ENCODE measurements at places on chromosomes 6 and 20.

DNA sequence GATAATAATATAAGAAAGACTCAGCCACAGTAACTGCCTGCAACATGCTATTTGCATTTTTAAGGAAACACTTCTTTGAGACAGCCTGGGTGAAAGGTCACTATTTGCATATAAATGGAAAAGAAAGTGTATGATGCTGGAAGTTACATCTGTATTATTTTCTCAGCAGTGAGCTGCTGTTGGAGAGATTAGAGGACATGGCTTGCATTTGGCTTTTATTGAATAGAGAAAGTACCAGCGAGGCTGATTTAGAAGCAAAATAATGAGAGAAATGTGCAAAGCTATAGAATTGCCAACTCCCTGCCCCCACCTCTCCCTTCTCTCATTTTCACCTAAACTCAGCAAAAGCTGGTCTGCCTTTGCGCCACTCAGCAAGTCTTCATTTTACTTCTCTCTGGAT is 12.7 kb downstream of the MYT1 start:
- no peak for DNase-seq

DNA sequence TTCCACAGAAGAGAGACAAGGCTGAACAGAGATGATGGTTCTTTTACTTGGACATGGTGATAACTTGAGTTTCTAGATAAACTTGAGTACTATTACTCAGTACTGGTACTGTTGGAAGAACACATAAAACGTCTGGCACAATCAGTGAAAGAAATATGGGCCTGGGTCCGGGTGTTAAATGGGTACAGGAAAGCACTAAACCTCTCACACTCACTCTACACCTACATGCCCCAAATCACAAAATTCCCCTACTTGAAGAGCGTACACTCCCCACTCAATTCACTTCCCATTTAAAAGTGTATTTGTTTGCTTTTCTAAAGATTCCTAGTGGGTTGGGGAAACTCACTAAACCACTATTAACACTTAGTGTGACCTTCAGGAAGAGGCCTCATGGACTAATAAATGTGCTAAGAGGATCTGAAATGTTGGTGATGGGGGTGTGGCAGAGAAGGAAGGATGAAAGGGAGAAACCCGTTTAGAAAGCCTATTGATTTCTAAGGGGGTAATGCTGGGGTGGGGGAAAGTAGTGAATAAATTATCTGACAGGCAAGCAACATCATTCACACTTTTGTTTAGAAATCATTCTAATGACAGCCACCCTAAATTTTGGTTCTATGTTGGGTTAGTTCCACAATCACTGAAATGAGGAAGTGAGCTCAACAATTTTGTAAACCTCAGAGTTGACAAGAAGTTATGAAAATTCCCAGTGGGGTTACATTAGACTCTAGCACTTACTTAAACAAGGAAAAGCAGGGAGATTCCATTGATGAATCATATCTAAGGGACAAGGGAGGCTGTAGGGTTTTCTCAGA is 222.6 kb upstream of the MARCKS start:
- DNase-seq = no peak

GRCh38 chr6:110567957-110568696 is 91.7 kb upstream of the SLC22A16 start:
- no peak for DNase-seq

GRCh38 chr20:57193094-57193493 is 73.3 kb downstream of the BMP7 start:
- no peak for DNase-seq

DNA sequence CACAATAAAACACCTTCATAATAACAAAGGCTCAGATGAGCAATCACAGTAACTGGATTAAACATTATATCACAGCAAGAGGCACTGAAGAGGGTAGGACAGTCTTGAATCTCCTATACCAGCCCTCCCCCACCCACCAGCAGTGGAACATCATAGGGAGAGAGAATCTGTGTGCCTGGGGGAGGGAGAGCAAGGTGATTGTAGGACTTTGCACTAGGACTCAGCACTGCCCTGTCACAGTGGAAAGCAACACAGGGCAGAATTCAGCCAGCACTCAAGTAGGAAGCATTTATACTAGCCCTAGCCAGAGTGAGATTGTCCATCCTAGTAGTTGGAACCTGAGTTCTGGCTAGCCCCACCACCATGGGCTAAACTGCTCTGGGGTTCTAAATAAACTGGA is 400.2 kb downstream of the HAO1 start:
- no peak for DNase-seq

DNA sequence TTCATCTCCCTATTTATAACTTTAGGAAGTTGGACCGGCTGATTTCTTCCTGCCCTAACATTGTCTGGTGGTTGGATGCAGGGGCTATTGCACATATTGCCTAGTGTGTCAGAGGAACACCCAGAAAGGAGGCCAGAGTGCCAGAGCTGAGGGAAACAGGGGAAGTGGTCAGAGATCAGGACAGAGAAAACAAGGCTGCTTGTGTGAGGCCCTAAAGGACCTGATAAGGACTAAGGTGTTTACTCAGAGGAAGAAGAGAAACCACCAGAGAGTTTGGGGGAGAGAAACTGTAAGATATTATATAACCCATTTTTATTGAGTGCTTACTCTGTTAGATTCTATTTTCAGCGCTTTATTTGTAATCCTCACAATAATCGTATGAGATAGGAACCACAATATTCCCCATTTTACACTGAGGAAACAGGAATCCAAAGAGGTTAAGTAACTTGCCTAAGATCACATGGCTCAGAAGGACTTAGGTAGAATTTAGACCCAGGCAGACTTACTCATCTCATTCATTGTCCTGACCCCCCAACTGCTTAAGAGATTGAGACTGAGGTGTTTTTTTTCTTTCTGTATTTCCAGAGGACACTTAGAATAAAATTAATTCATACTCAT is 54.0 kb upstream of the REV3L start:
- DNase-seq = no peak

GRCh38 chr20:2820084-2820895 is 4.1 kb downstream of the TMEM239 start:
- no peak for DNase-seq

DNA sequence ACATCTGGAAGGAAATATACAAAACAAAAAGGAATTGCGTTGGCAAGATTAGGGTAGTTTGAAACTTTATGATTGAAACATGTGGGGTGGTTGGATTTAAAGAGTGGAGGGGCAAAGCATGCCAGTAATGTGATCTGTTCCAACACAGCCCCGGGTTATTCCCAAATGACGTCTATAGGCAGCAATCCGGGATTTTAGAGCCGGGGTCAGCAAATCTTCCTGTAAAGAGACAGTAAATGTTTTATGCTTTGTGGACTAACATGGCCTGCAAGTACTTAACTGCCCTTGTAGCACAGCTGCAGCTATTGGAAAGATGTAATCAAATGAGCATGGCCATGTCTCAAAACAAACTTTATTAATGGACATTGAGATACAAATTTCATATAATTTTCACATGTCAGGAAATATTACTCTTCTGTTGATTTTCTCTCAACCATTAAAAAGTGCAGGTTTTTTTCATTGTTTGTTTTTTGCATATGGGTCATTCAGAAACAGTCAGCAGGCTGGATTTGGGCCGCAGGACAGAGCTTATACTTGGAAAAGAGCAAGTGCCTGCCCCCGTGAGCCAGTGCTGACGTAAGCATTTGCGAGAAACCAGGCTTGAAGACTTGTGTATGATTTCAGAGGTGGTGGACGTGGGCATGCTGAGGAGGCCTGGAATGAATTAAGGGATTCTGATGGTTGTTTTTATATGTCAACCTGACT is 136.5 kb downstream of the DOK5 start:
- DNase-seq = no peak

DNA sequence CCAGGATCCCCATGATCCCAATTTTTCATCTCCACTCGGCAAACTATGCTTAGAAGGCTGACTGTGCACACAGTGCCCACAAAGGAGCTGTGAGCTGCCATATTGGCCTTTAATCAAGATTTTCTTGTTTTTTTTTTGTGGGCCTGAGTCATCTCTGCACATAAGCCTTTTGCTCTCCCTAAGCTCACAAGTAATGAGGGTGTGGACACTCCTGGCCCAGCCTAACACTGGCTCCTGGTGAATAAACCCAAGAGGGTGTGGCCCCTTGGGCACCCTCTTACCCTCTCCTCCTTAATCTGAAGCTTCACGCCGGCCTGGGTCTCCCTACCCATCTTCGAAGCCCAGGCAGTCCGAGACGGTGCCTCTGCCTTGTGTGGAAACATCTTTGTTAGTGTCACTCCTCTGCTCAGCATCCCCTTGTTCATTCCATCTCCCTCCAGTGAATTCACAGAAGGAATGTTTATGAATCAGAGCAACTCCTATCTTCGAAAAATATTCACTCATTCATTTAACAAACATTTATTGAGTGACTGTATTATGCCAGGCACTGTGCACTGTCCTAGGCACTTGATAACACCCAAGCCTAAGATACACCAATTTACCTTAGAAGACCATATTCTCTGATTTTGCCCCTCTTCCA is 22.2 kb upstream of the MRPS10 start:
- DNase-seq = no peak

DNA sequence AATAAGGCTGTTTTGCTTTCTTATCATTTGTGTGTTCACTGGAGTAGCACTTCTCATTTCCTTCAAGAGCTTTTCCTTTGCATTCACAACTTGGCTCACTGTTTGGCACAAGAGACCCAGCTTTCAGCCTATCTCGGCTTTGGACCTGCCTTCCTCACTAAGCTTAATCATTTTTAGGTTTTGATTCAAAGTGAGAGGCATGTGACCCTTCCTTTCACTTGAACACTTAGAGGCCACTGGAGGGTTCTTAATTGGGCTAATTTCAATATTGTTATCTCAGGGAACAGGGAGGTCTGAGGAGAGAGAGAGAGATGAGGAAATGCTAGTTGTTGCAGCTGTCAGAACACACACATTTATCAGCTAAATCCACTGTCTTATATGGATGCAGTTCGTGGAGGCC is 82.9 kb upstream of the SCAF8 start:
- no peak for DNase-seq

DNA sequence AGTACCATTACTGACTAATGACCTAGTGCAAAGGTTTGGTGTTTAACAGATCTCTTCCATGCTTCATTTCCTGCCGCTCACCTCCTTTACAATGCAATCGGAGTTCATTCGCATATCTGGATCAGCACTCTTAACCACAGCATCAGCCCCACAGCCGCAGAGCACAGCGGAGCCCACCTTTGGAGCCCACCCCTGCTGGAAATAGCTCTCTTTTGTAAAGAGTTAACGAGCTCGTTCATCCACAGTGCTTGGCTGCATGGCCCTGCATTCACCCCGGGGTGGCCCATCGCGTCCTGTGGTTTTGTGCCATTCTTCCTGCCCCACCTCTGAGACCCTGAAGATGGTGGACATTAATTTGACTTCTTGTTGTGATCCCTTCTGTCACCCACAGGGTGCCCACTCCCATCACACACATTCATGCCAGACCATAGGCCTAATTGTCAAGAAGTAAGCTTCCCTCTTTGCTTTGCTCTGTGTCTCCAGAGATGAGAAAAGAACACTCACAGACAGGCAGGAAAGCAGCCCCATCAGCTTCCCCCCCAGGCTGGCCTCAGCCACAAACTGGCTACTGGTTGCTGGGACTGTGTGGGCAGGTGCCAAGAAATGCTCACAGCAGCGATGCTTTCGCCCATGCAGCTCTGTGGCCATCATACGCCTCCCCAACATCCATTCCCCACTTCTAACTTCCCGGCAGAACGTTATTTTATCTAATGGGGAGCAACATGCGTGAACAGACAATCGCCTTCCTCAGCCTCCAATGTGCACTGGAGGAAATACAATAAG is 167.0 kb downstream of the LRFN2 start:
- DNase-seq = no peak

- no peak for DNase-seq
Observed at GRCh38 chr6:3324262-3324942, 65.7 kb downstream of the PSMG4 start.

- no peak for DNase-seq
Observed at GRCh38 chr20:56420940-56421688, 9.1 kb downstream of the CASS4 start.

- DNase-seq = no peak
Observed at GRCh38 chr6:64553249-64553786, 917.7 kb downstream of the PHF3 start.

GRCh38 chr20:20410678-20411077 is 42.8 kb downstream of the INSM1 start:
- no peak for DNase-seq

DNA sequence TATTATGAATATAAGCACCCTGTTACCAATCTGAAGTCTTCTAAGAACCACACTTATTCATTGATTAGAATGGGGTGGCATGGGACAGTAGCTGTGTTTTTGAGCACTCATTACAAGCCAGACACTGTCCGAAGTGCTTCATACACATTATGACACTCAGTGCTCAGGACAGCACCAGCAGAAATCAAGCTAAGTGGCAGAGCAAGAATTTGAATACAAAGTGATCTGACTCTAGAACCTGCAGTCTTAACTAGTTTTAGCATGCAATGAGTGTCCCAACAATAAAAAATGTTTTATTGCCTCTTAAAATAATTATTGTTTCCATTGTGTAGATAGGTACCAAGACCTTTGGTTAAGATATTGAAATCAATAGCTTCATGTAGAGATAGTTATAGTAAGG is 39.1 kb upstream of the GLP1R start:
- no peak for DNase-seq
